ENCODE measurements at places on chromosomes 7 and 10.
A peak's percentile ranks its signal among the peaks of the same experiment; 100 is the strongest.

DNA sequence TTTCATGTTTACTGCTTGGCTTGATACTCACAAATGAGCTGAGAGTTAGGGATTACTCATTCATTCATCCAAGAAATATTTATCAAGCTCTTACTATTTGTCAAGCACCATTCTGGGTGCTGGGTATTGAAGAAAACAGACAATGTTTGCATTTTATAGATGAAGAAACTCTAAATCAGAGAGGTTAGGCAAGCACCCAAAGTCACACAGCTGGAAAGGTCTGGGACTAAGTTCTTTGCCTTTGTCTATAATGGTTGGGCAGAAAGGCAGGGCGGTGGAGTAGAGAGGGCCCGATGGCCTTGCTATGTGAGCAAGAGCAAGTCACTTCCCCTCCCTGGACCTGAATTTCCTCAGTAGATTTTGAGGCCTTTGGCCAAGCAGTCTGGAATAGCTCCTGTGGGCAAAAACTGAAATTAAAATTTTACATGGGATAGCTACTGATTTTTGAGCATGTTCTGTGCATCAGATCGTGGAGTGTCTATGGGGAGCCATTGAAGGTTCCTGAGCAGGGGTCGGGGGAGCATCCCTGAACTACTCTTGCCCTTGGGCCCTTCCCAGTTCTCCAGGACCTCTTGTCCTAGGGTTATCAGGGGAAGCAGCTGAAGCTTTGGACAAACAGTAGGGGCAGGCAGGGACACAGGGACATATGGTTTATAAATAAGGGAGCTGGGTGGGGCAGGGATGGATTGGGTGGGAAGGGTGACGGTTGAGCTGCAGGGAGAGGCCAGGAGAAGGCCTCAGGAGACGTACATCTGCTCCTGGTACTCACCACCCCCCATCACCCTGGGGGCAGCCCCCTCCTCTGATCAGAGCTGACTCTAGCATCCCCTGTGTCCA lies 23.3 kb downstream of the AQP1 start:
- H3K4me1 ChIP-seq, result no peaks in the 10 kb centered on the region
- H3K27me3 ChIP-seq, result no peaks in the 10 kb centered on the region
- no peaks in the 10 kb centered on the region for H3K36me3 ChIP-seq
- no peak overlapping the region for H3K4me3 ChIP-seq

DNA sequence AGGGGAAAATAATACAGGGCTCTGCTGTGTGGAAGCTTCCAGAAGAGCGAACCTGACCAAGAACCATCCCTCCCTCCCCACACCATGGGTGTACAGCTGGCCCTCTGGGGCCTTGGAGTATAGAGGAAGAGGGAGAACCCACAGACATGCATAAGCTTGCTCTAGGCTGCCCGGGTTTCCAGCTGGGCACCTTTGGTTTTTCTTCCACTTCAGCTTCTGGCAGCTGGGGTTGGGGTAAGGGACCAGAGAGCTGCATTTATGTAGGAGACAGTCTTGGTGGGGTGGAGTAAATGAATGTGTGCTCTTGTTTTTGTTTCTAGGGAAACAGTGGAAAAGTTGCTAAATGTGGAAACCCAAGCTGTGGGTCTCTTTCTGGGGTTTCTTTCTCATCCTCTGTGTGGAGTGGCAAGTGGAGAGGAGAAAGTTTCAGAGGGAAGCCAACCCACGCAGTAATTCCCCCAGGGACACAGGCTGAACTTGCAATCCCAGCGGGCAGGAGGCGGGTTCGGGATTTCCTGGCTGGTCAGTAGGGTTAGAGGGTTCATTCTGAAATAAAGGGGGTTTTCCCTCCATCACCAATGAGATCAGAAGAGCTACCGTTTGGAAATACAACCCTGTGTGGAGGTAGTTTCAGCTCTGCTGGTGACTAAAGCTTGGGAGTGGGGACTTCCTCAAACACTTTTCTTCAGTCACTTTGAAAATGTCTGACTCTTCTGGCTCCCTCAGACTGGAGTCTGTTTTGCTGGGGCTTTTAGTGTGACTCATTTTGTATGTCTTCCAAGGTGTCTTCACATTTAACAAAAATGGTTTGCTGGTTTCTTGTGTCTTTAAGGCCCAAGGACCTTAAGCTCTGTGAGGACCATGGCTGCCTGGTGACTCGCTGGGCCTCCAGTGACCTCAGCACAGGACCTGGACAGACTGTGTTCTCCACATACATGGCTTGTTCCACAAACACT lies 22.2 kb upstream of the SRGN start:
- H3K27me3 ChIP-seq, result no peaks in the 10 kb centered on the region
- peak overlapping the region; percentile 78 for H3K27ac ChIP-seq
- H3K4me1 ChIP-seq, result no peaks in the 10 kb centered on the region

- DNase-seq, result no peak
- peak overlapping the region; percentile 100 for H3K4me3 ChIP-seq
- peaks cover 2% of the 10 kb centered on the region for H3K4me1 ChIP-seq
- H3K27ac ChIP-seq, result peak overlapping the region; percentile 40
- H3K27me3 ChIP-seq, result no peaks in the 10 kb centered on the region
- H3K36me3 ChIP-seq, result no peaks in the 10 kb centered on the region
These were observed 4.5 kb downstream of the HNRNPA2B1 start for GRCh38 chr7:26195867-26196657.

DNA sequence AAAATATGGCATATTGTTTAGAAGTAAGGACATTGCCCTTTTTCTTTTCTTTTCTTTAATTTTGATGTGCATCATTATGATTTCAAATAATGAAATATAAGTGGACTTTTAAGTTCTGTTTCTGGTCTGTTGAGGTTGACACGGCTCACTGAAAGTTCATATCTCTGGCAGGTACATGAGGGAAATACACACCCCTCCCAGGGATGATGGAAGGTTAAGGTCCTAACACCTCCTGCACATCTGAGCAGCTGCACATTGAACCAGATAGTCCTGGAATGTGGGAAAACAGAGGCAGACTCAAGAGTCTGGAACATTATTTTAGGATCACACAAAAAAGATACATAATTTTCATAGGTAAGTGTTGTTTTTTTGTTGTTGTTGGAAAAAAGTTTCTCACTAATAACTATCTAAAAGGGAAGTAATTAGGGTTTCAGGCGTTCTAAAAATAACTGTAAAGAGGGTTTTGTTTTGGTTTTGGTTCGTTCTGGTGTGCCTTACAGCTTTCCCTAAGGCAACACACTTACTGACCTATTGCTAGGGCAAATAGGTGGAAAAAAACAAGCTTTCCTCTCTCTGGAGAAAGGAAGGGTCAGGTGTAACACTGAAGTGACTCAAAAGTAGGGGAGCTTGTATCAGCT lies 201.2 kb upstream of the PRKCQ start:
- no peak overlapping the region for H3K27ac ChIP-seq
- no peak for DNase-seq
- no peaks in the 10 kb centered on the region for H3K4me1 ChIP-seq
- H3K36me3 ChIP-seq, result no peaks in the 10 kb centered on the region

GRCh38 chr7:20374399-20374798 lies 43.7 kb downstream of the ITGB8 start:
- no peak overlapping the region for H3K27ac ChIP-seq
- no peak for DNase-seq
- no peaks in the 10 kb centered on the region for H3K36me3 ChIP-seq
- no peaks in the 10 kb centered on the region for H3K4me1 ChIP-seq
- H3K4me3 ChIP-seq, result no peak overlapping the region

DNA sequence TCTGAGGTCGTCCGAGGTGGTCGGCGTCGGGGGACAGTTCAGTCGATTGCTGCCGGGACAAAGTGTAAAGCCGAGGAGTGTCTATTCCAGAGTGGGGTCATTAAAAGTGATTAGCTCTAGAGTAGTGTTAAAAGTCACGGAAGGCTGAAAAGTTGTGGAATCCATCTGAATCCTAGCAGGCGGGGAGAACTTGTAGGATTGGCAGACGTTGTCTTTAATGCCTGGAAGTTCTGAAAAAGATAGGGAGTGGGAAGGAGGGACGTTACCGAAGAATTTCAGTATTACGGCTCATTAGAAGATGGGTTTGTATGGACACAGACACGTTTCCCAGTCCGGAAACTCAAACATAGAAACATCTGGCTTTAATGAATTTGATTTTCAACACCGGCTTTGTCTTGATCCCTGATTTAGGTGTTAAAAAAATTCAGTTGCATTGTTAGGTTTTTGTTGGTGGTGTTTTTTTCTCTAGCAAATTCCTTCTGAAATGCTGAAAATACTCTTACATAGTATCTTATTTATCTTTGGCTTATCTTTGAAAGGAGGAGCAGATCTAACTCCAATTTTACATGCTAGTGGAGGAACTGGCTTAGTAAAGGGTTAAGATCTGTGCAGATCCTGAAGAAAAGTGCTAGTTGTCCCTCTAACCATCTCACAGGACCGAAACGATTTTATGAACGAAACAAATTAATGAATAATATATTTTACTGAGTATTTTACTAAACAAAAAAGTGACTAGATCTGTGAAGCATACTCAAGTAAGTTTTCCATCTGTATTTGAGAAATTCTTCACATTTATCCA lies 900 bp downstream of the MKLN1 start:
- no peaks in the 10 kb centered on the region for H3K27me3 ChIP-seq
- DNase-seq, result no peak
- H3K27ac ChIP-seq, result peak overlapping the region; percentile 99
- peak overlapping the region; percentile 98 for H3K4me3 ChIP-seq

DNA sequence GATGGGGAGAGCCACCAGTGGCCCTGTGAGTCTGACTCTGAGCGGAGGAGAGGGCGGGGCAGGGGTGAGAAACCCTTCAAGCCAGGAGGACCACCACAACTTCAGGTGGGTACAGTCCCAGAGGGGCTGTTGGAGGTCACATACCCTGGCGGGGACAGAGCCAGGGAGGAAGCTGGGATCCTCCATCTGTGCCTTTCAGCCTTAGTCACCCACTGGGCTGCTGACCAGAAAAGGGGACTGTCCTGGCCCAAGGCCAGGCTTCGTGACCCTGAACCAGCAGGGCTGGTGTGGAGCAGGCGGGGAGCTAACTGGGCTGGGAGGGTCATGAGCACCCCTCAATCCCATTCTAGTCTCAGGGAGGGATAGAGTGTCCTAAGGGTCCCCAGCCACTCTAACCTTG lies 1.5 kb upstream of the CALHM3 start:
- no peak overlapping the region for H3K4me3 ChIP-seq
- no peak overlapping the region for H3K27ac ChIP-seq
- no peaks in the 10 kb centered on the region for H3K4me1 ChIP-seq
- H3K27me3 ChIP-seq, result no peaks in the 10 kb centered on the region

DNA sequence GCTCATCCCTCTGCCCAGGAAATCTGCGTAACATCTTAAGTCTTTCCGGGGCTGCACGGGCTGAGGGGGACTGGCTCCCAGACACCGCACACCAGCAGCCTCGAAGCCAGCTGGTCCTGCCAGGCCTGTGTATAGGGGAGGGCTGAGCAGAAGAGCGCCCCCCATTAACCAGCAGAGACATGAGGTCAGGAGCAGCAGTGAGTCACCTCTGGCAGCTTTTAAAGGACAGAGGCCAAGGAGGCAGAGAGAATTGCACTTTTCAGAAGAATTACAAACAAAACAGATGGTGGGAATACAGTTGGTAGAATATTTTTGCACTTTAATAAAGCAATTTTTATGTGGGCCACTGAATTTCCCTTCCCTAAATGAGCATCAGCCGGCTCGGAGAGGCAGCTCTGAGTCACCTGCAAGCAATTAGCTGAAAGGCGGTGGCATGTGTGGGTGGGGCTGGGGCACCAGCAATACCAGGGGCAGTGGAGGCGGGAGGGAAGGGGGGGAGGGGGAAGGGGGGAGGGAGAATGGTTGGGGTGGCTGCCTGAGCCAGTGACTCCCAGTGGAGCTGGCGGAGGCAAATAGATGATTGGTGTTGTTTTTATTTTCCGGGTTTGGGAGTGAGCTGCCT lies 39.1 kb downstream of the GOLGA7B start:
- no peaks in the 10 kb centered on the region for H3K36me3 ChIP-seq
- no peak overlapping the region for H3K4me3 ChIP-seq
- H3K27me3 ChIP-seq, result no peaks in the 10 kb centered on the region
- no peaks in the 10 kb centered on the region for H3K4me1 ChIP-seq
- DNase-seq, result peak; percentile 21

- H3K36me3 ChIP-seq, result no peaks in the 10 kb centered on the region
- H3K27me3 ChIP-seq, result peaks cover 17% of the 10 kb centered on the region
- H3K4me3 ChIP-seq, result no peak overlapping the region
- no peak overlapping the region for H3K27ac ChIP-seq
- no peaks in the 10 kb centered on the region for H3K4me1 ChIP-seq
These were observed 234.0 kb downstream of the SNX10 start for GRCh38 chr7:26525398-26526264.

DNA sequence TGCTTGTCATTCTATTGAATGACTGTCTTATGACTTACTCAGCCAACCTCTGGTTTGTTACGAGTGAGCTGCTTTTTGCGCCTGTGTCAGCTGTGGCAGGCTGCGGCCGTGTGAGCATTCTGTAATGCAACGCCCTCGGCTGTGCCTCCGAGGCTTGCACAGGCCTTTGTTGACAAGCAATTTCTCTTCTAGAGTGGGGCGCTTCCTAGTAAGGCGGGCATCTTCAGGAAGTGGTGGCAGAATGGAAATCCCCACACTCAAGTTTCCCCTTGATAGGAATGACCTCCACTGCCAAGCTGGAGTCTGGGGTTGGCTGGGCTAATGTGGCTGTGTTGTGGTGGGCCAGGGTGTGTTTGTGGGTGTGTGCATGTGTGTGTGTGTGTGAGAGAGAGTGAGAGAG lies 20.2 kb upstream of the TMEM178B start:
- H3K36me3 ChIP-seq, result no peaks in the 10 kb centered on the region
- no peak overlapping the region for H3K27ac ChIP-seq
- no peak overlapping the region for H3K4me3 ChIP-seq
- H3K4me1 ChIP-seq, result no peaks in the 10 kb centered on the region
- DNase-seq, result no peak
- no peaks in the 10 kb centered on the region for H3K27me3 ChIP-seq

- no peak overlapping the region for H3K4me3 ChIP-seq
- no peaks in the 10 kb centered on the region for H3K36me3 ChIP-seq
- H3K4me1 ChIP-seq, result no peaks in the 10 kb centered on the region
- H3K27me3 ChIP-seq, result no peaks in the 10 kb centered on the region
These were observed 2.6 kb downstream of the AGR3 start for GRCh38 chr7:16879181-16879580.

All from breast epithelium (tissue), 4 donors.